ENCODE measurements at places on chromosomes 12 and 14. TPM values are rescaled to one million over a fixed set of nuclear protein-coding genes. Genes with fewer than 3 reads are reported as not detected.

GPRC5D gene
- total RNA-seq, result not detected

DENR gene
- total RNA-seq, result 49.1 TPM

FAM181A gene
- total RNA-seq, result not detected

PRIMA1 gene
- not detected for total RNA-seq

NPFF gene
- not detected for total RNA-seq

GPX2 gene
- not detected for total RNA-seq

PRPH gene
- not detected for total RNA-seq

BMAL2 gene
- 39.9 TPM for total RNA-seq

MTA1 gene
- total RNA-seq, result 56.1 TPM

NGB gene
- total RNA-seq, result 0.14 TPM

MIP gene
- total RNA-seq, result not detected

KLRG1 gene
- total RNA-seq, result 0.65 TPM

TNFRSF1A gene
- total RNA-seq, result 186 TPM

RBM19 gene
- 32.2 TPM for total RNA-seq

TPPP2 gene
- not detected for total RNA-seq

ADSS1 gene
- total RNA-seq, result 2.3 TPM

CELA1 gene
- total RNA-seq, result not detected

PLCZ1 gene
- not detected for total RNA-seq

ACOT6 gene
- not detected for total RNA-seq

EIF5 gene
- total RNA-seq, result 187 TPM

ACACB gene
- 1.3 TPM for total RNA-seq

R3HDM2 gene
- total RNA-seq, result 10.5 TPM

C3AR1 gene
- total RNA-seq, result 0.22 TPM

SLCO1A2 gene
- total RNA-seq, result not detected
